ENCODE measurements at places on chromosomes 12 and 14.
A peak's percentile ranks its signal among the peaks of the same experiment; 100 is the strongest.

DNA sequence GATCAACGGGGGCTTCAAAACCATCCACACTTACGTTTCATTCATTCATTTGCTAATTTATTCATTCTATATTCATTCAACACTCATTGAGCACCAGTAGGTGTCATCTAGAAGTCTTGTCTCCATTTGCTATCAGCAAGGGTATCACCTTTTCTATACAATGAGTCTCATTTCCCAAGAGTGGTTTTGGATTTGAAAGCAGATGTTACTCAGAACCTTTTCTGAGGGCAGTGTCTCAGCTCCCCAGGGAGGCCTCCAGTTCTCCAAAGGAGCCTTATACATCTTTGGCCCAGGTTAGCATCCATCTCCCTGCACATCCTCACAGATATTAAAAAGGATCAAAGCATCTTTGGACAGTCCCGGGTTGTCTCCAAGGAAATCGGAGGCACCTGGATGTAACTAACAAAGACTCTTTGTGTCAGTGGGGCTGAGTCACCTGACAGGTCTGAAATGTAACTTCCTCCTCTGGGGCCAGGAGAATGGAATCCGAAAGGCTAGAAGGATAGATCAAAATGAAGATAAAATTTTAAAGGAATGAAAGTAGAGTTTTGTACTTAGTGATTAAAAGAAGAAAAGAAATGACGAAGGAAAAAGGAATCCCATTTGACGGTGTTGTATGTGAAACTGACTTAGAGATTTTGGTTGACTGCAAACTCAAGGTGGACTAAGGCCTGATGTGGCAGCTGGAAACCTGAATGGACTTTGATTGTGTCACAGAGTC, 103.0 kb downstream of the VCPKMT start:
- H3K4me1 ChIP-seq: no peaks in the 10 kb centered on the region
- no peaks in the 10 kb centered on the region for H3K36me3 ChIP-seq
- no peak overlapping the region for H3K4me3 ChIP-seq
- no peak overlapping the region for H3K27ac ChIP-seq
- H3K27me3 ChIP-seq: no peaks in the 10 kb centered on the region

DNA sequence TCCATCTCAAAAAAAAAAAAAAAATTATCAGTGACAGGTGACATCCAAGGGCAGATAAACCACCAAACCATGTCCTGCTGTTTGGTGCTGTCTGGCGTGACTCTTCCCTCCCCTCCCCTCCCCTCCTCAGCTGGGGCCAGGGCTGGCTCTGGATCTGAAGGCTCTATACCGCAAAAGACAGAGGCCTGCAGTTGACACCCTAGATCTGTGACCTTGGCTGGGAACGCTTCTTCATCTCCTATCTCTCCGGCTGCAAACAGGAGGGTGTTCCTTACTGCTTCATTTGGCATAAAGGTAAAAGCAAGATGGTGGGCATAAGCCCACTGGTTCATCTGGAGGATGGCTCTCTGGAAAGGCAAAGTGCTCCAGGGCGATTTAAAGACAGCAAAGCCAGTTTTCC, 126.8 kb upstream of the PRMT8 start:
- H3K4me1 ChIP-seq: no peaks in the 10 kb centered on the region
- no peaks in the 10 kb centered on the region for H3K36me3 ChIP-seq
- H3K27ac ChIP-seq: no peak overlapping the region
- peaks cover 14% of the 10 kb centered on the region for H3K27me3 ChIP-seq

GRCh38 chr14:73796893-73797542, 54.6 kb upstream of the PTGR2 start:
- H3K4me3 ChIP-seq: no peak overlapping the region
- no peak for DNase-seq
- no peaks in the 10 kb centered on the region for H3K36me3 ChIP-seq

GRCh38 chr12:124387528-124387911, 92.6 kb downstream of the RFLNA start:
- no peak overlapping the region for H3K27ac ChIP-seq
- H3K27me3 ChIP-seq: no peaks in the 10 kb centered on the region
- DNase-seq: no peak
- peaks cover 23% of the 10 kb centered on the region for H3K36me3 ChIP-seq
- no peak overlapping the region for H3K4me3 ChIP-seq

- H3K27ac ChIP-seq: peak within 1 kb of the TSS; percentile 50
- peak; percentile 75 for DNase-seq
- H3K36me3 ChIP-seq: no peaks in the 10 kb centered on the region
- H3K4me1 ChIP-seq: peaks cover 7% of the 10 kb centered on the region
Observed at GRCh38 chr14:34462132-34462893, at the start of gene SPTSSA. TSS of gene SPTSSA (minus strand) at chr14:34462240. CDS start at chr14:34462207, 33 bp downstream.

DNA sequence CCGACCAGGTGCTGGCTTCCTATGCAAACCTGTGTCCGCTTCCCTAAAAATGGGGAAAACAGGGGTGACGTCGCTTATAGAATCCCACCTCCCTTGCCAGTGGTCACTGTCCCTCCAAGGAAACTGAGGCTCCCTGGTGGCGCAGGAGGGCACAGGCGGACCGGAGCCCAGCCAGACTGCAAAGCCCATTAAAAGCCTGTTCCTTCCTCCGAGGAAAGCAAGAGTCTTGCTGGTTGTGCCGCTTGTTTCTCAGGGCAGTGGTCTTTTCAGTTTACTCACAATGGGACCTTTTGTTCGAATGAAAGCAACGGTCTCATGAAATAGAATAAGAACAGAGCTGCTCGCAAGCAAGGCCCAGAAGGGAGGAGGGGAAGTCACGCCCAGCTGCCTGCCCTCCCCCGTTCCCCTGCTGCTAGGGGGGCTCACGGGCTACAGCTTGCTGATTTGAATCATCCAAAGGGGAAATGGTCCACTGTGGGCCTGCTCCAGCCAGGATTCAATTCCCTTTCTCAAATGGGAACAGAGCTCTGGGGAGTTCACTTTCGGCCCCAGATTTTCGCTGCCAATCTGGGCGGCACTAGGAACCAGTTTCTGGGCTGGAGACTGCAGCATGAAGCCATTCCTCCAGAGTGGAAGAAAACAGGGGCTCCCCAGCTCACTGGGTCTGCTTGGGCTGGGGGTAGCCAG, 4.6 kb upstream of the SELPLG start:
- no peaks in the 10 kb centered on the region for H3K36me3 ChIP-seq
- DNase-seq: no peak
- H3K27ac ChIP-seq: no peak overlapping the region
- no peak overlapping the region for H3K4me3 ChIP-seq
- peaks cover 29% of the 10 kb centered on the region for H3K4me1 ChIP-seq

GRCh38 chr12:107374161-107374840, 281.0 kb upstream of the CRY1 start:
- no peak overlapping the region for H3K4me3 ChIP-seq
- no peaks in the 10 kb centered on the region for H3K36me3 ChIP-seq
- peak overlapping the region; percentile 29 for H3K27ac ChIP-seq
- no peaks in the 10 kb centered on the region for H3K27me3 ChIP-seq
- H3K4me1 ChIP-seq: peaks cover 49% of the 10 kb centered on the region

DNA sequence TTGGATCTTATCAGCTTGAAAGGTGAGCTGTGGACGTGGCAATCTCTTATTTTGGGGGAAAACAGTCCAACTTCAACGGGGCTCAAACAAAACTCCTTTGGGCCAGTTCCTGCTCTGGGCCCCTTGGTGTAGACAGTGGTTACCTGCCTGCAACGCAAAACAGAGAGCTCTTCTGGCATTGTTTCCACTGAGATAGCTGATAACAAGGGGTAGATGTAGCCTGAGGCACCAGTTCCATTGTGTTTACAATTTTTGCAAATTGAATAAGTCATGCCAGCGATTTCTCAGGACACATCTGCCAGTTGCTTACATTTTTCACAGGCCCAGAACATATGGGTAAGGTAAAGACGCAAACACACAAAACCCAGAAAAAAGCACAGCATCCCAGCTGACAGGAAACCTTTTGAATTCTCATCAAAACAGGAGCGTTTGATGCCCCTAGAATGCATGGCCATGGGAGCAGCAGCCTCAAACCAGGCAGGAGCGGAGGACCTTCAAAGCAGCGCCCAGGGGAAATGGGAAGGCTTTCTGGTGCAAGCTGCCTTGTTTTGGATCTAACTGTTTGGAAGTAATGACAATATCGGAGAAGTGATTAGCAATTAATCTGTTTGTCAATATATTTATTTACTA, 259.7 kb downstream of the AACS start:
- H3K27ac ChIP-seq: no peak overlapping the region
- DNase-seq: no peak
- no peaks in the 10 kb centered on the region for H3K4me1 ChIP-seq

GRCh38 chr14:65800694-65801093, 388.2 kb downstream of the FUT8 start:
- no peak overlapping the region for H3K4me3 ChIP-seq
- H3K27ac ChIP-seq: no peak overlapping the region
- DNase-seq: no peak
- no peaks in the 10 kb centered on the region for H3K27me3 ChIP-seq
- H3K36me3 ChIP-seq: no peaks in the 10 kb centered on the region
- H3K4me1 ChIP-seq: no peaks in the 10 kb centered on the region

DNA sequence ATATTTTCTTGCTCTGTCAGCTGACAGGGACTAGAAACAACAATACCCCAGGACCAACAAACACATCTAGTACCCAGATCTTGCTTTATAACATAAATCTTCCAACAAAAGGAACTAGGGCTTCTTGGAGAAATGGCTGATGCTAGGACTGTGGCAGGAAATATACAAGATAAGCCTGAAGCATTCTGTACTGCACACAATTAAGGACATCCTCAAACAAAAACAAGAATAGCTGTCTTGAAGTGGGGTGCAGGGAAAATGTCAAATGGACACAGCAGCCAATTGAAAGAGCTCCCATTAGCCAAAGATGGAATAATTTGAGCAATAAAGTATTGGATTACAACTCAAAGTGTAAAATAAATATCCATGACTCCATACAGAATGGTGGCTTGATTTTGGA, 50.0 kb downstream of the LGMN start:
- no peak overlapping the region for H3K27ac ChIP-seq
- H3K27me3 ChIP-seq: no peaks in the 10 kb centered on the region
- no peak for DNase-seq
- no peak overlapping the region for H3K4me3 ChIP-seq
- H3K36me3 ChIP-seq: no peaks in the 10 kb centered on the region

DNA sequence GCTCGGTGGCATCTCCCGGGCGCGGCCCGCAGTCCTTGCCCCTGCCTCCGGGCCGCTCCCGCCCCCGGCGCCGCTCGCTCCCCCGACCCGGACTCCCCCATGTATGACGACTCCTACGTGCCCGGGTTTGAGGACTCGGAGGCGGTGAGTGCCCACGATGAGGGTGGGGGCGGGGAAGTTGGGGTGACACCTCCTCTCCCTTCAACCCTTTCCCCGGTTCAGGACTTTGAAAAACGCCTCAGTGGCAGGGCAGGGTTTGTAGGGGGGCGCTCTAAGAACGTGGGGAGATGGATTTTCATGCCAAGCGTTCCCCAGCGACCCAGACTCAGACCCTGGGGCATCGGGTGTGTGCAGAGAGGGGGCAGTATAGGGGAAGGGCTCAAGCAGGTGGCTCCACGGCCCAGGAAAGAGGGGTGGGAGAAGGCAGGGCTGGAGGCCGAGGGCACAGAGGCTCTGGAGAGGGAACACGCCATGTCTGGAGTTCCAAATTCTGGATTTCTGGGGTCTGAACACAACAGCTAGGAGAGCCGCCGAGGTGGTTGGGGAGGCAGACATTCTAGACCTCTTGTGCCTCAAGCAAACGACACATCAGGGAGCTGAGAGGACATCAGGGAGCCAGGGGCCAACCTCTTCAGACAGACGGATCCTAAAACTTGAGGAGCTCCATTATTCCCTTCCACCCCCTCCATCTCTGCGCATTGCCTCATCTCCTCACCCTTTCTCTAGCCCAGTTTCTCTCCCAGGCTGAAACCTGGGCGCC, 715 bp downstream of the CACNB3 start:
- H3K27me3 ChIP-seq: no peaks in the 10 kb centered on the region
- H3K27ac ChIP-seq: no peak overlapping the region
- H3K36me3 ChIP-seq: no peaks in the 10 kb centered on the region
- peak overlapping the region; percentile 74 for H3K4me3 ChIP-seq
- peaks cover 23% of the 10 kb centered on the region for H3K4me1 ChIP-seq

GRCh38 chr12:70379846-70380245, 13.8 kb downstream of the KCNMB4 start:
- no peak for DNase-seq
- H3K4me3 ChIP-seq: no peak overlapping the region
- H3K4me1 ChIP-seq: no peaks in the 10 kb centered on the region
- H3K27me3 ChIP-seq: no peaks in the 10 kb centered on the region
- H3K36me3 ChIP-seq: no peaks in the 10 kb centered on the region

- H3K27me3 ChIP-seq: no peaks in the 10 kb centered on the region
- no peak overlapping the region for H3K27ac ChIP-seq
- H3K36me3 ChIP-seq: no peaks in the 10 kb centered on the region
Observed at GRCh38 chr12:25269701-25270100, 19.0 kb upstream of the KRAS start.

- H3K27me3 ChIP-seq: no peaks in the 10 kb centered on the region
- H3K4me3 ChIP-seq: no peak overlapping the region
- H3K36me3 ChIP-seq: no peaks in the 10 kb centered on the region
- no peak overlapping the region for H3K27ac ChIP-seq
- DNase-seq: no peak
Observed at GRCh38 chr14:84891404-84891803, 638.5 kb upstream of the FLRT2 start.

GRCh38 chr12:127360580-127360979, 906.4 kb upstream of the TMEM132C start:
- DNase-seq: no peak
- H3K36me3 ChIP-seq: no peaks in the 10 kb centered on the region
- H3K4me3 ChIP-seq: no peak overlapping the region
- H3K4me1 ChIP-seq: no peaks in the 10 kb centered on the region
- no peaks in the 10 kb centered on the region for H3K27me3 ChIP-seq
- H3K27ac ChIP-seq: no peak overlapping the region

DNA sequence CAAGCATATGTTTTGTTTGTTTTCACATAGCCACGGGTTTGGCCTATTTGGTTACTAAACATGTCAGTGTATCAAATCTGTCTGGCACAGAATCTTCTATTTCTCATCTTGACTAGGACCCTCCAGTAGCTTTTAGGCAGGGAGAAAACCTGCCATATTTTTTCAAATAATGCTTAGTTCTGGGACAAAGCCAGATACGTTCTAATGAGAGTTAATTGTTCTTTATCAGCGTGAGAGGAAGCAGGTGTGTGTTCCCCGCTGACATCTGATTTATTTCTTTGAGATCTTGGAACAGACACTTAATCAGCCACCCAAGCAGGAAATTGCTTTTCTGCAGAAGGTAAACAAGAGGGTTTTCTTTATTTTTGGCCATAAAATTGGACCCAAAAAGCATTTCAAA, 54.8 kb downstream of the GOLGA5 start:
- no peak overlapping the region for H3K4me3 ChIP-seq
- H3K27me3 ChIP-seq: no peaks in the 10 kb centered on the region
- no peaks in the 10 kb centered on the region for H3K36me3 ChIP-seq
- peaks cover 4% of the 10 kb centered on the region for H3K4me1 ChIP-seq

- H3K4me3 ChIP-seq: no peak within 1 kb of the TSS
- H3K4me1 ChIP-seq: no peaks in the 10 kb centered on the region
- DNase-seq: no peak
- H3K36me3 ChIP-seq: peaks cover under 1% of the 10 kb centered on the region
- no peaks in the 10 kb centered on the region for H3K27me3 ChIP-seq
- H3K27ac ChIP-seq: no peak within 1 kb of the TSS
Observed at GRCh38 chr14:23104591-23105347, at the start of gene CIROP. TSS of gene CIROP (minus strand) at chr14:23104989. CDS start at chr14:23104920, 69 bp downstream.

All from effector memory CD4-positive, alpha-beta T cell (primary cell).